Right renal cortex interstitium (tissue), 3 donors: ENCODE measurements at places on chromosomes 5 and 9.

- no peak for DNase-seq
These were observed 1.1 kb upstream of the G3BP1 start for GRCh38 chr5:151770383-151771258.

- DNase-seq, result no peak
These were observed 144.6 kb downstream of the CACNA1B start for GRCh38 chr9:138022121-138022741.

GRCh38 chr5:135269931-135270421, 129.1 kb downstream of the MACROH2A1 start:
- no peak for DNase-seq

DNA sequence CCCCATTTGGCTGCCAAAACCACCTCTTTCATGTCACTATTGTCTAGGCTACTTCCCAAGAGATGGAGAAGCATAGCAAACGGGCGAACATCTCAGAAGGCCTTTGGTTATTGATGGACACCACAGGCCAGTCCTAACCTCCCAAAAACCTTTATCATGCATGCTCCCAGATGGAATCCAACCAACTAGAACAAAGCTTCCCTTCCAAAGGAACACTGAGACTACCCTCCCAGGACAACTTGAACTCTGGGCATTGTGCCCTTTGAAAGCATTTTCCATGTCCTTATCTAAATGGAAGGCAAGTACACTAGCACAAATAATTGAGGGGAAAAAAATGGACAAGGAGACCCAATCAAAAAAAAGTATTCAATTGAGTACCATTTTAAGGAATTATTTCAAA, 65.6 kb downstream of the SPOCK1 start:
- DNase-seq, result no peak

- DNase-seq, result no peak
These were observed 147.4 kb upstream of the IRX4 start for GRCh38 chr5:2030131-2030530.

DNA sequence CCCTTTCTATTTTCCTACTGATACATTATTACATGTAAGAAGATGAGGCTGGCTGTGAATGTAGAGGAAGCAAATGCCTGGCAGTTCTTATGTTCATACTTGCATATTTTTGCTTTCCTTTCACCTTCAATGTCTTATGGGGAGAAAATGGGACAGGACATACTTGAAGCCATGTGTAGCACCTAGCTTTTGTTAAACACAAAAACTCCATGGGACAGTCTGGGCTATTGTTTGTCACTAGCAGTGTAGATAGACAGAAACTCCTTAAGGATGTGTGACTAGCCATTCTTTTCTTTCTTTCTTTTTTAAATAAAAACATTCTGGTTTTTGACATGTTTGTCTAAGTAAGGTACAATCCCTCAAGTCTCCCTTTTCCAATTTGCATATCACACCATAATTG, 122.7 kb downstream of the ARL15 start:
- no peak for DNase-seq

DNA sequence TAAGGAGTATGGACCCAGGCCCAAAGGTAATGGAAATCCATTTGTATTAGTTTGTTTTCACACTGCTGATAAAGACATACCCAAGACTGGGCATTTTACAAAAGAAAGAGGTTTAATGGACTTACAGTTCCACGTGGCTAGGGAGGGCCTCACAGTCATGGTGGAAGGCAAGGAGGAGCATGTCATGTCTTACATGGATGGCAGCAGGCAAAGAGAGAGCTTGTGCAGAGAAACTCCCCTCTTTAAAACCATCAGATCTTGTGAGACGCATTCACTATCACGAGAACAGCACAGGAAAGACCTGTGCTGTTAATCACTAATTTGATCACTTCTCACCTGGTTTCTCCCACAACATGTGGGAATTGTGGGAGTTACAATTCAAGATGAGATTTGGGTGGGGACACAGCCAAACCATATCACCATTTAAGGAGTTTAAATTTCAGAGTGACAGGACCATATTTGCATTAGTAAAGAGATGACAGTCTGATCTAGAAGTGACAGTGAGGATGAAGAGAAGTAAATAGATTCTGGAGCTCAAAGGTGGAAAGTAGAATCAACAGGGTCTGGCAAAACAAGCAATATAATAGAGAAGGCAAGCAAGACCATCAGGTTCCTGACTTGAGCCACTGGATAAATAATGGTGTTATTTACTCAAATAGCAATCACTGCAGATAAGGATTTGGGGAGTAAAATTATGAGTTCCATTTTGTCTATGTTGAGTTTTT, 7.5 kb upstream of the FAM169A start:
- DNase-seq, result no peak
